ENCODE measurements at places on chromosomes 4 and X. TPM values are rescaled to one million over a fixed set of nuclear protein-coding genes. Genes with fewer than 3 reads are reported as not detected.

DNA sequence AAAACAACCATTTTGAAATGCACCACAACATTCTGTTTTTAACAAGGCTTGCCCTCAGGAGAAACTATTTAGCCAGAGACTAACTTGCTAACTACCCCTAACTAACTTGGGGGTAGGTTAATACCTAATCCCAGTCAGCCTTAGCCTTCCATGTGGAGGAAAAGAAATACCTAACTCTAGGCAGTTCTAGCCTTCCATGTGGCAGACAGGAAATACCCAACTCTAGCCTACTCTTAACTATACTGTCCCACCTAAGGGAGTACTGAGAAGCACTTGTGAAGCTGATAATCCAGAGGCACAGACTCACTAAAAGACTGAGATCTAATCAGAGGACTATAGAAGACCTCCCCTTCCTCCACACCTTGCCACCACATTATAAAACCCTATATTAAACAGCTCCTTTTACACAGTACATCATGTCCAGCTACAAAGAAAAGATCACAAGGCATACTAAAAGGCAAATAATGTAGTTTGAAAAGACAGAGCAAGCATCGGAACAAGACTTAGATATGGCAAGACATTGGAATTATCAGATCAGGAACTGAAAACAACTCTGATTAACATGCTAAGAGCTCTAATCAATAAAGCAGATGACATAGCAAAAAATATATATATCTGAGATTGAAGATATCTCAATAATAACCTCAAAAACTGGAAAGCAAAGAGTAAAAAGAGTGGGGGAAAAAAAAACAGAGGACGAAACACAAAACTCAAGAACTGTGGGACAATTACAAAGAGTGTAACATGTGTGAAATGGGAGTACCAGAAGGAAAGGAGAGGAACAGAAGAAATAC is 52.2 kb downstream of the FRYL start:
- DNase-seq: no peak

GRCh38 chrX:81875800-81876199 is 673.9 kb downstream of the SH3BGRL start:
- DNase-seq: no peak

DNA sequence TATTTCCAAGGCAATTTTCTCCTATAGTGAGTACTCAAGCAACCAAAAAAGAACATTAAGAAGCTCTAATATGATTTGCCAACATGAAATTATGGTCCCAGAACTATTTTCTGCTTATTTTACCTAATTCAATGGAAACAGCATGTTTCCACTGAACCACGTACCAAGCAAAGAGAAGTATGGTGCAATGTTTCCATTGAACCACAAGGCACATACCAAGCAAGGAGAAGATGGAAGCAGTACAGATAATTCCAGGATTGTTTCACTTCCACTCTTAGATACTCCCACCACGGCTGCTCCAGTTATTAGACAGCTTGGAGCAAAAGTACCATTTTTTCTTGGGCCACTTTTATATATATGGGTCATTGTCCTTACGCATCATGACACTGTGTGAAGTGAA is 164.9 kb downstream of the RNF150 start:
- DNase-seq: no peak

- no peak for DNase-seq
Observed at GRCh38 chrX:42754603-42755002, 23.4 kb downstream of the PPP1R2C start.

- DNase-seq: no peak
Observed at GRCh38 chr4:18049446-18049845, 27.9 kb upstream of the LCORL start.

DNA sequence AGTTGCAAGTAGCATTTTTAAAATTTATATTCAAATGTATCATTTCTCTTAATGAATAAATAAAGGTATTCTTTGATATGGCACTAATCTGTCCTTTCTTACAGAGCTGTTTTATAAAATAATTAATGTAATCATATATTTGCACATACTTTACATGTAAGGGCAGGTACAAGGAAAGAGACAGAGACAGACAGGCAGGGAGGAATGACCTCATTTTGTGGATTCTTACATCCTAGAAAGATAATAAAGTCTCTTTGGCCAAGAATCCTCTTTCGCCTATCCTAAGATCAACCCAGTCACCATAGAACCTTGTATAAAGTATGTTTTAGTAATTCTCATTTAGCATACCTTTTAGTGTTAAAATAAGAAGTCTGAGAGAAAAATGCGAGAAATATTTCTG is 98.5 kb upstream of the CTSO start:
- no peak for DNase-seq

DNA sequence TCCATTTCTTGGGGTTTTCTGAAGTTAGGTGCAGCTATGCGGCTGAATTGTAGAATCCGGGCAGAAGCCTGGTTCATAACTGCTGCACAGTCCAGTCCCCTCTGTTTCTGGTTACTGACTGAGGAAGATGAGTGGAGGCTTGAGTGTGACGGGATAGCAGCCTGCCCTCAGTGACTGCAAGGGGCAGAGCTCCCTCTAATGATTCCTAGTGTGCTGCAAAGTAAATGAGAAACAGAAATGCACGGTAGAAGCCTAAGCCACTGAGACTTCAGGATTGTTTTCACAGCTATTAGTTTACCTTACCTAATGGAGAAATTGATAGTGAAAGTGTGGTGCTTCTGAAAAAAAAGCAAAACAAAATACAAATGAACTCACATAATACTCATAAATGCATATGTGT is 189.2 kb downstream of the GPM6A start:
- no peak for DNase-seq

- DNase-seq: no peak
Observed at GRCh38 chrX:86178906-86179305, 30.7 kb downstream of the DACH2 start.

- DNase-seq: peak; percentile 23
Observed at GRCh38 chrX:14039344-14039743, 9.7 kb upstream of the GEMIN8 start.

- DNase-seq: no peak
Observed at GRCh38 chr4:106707776-106708463, 328.2 kb downstream of the DKK2 start.

DNA sequence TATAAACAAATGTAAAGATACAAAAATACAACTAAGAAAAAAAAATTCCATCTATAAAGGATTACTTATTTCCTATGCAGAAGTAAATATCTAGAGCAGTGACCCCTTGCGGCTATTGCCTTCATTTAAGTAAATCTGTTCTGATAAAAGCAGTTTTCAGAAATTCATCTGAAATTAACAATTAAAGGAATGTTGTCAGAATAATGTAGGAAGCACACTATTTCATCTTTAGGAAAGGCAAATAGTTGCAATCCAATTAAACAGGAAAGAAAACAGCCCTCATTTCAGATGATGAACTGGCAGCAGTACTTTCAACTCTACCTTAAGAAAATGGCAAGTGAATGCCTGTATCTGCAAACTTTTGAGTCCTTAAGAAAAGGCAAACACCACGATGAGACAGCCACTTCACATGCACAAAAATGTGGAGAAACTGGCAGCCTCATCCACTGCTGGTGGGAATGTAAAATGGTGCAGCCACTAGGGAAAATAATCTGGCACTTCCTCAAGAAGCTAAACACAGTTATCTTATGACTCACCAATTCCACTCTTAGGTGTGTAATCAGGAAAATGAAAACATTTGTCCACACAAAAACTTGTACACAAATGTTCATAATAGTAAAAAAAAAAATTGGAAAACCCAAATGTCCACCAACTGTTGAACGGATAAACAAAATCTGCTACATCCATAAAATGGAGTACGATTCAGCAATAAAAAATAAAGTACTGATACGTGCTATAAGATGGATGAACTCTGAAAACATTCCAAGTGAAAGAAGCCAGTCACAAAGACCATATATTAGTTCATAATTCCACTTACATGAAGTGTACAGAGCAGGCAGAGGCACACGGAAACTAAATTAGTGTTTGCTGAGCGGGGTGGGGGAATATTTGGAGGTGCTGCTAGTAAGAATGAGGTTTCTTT is 2.0 kb upstream of the THAP9 start:
- DNase-seq: no peak

- DNase-seq: no peak
Observed at GRCh38 chrX:12981880-12982279, 7.0 kb downstream of the TMSB4X start.

DNA sequence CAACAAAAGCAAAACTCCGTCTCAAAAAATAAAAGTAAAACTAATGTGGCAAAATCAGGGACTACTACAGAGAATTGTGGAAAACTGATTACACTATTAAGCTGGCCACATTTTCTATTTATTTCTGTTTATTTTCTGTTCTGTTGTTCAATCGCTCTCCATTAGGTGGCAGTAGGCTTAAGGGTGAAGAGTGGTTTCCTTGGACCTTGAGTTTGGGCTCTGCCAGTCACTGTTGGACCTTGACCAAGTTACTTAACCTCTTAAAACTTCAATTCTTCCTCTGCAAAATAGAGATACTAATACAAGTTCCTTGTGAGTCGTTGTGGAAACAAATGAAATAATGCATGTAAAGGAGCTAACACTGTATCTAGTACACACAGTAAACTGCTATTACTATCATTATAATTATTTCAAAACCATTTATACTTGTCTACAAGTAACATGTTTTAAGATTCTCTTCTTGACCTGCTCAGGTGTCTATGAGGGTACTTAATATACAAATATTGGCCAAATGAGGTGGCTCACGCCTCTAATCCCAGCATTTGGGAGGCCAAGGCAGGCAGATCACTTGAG is 15.2 kb downstream of the HSD17B11 start:
- DNase-seq: no peak

- DNase-seq: no peak
Observed at GRCh38 chrX:102835504-102836146, 101.4 kb upstream of the RAB40AL start.

DNA sequence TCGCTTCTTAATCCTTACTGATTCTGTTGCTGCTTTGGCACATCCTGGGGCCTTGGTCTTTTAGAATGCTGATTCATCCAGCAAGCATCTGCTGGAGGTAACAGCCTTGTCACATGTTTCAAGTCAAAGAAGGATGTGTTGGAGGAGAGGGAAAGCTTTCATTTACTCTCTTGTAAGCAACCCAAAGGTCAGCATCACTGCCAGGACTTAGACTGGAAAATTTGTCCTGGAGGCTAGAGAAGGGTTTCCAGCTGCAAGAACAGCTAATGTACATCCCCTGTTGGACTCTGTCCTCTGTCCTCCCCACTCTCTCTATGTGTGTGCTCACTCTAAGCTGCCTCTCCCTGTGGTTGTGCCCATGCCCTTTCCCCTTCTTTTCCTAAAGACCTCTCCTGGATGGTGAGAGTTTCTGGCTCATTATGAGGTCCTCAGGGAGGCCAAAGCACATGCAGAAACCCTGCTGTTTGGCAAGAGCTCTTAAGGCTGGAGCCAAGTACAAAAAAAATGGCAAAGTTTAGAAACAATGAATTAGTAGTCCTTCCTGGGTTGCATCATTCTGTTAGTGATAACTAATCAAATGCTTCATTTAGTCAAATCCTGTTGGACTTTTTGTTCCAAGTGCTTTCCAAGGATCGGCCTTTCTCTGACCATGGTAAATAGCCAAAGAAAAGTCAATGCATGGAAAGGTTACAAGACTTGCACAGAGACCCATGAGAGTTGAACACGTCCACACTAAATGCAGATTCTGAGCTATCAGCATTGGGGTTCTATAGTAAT is 13.4 kb upstream of the SRPX start:
- DNase-seq: no peak

DNA sequence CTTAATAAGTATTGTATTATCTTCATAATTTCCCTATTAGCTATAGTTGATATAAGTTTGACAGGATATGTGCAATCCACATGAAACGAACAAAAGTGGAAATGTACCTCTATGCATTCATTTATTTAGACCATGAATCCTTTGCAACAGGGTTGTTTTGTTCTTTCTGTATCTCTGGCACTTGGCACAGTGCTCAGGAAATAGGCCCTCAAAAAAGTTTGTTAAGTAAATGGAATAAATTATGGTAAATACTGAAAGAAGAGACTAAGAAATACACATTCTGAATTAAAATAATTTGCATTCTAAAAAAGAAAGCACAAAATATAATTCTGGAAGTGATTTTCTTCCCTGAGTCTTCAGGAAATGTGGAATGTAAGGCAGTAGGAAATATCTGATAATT is 39.3 kb downstream of the TAPT1 start:
- no peak for DNase-seq

SOX3 gene
- total RNA-seq: not detected

APLN gene
- total RNA-seq: 0.39 TPM

CT45A9 gene
- not detected for total RNA-seq

NUDT11 gene
- 6.1 TPM for total RNA-seq

LAP3 gene
- 94.9 TPM for total RNA-seq

XPNPEP2 gene
- 0.16 TPM for total RNA-seq

PABPC5 gene
- not detected for total RNA-seq

Data from activated T-helper 2 cell treated with anti-CD3 and anti-CD28 coated beads, Interferon-gamma antibody, Interleukin-2, Interleukin-4, amounts not matched to agents 10 μg/mL and 5 μg/mL and 100 μg/mL, durations not matched to agents 14 hours and 24 hours and 36 hours (primary cell).